ENCODE measurements at places on chromosomes 13 and 19.

GRCh38 chr19:35095667-35096368, 19.8 kb upstream of the FXYD3 start:
- no peak for DNase-seq

- DNase-seq = no peak
Measured at GRCh38 chr19:558770-559439, 13.5 kb upstream of the BSG start.

- DNase-seq = no peak
Measured at GRCh38 chr13:39530916-39531315, 72.1 kb downstream of the LHFPL6 start.

GRCh38 chr13:85430216-85430794, 368.9 kb downstream of the SLITRK6 start:
- no peak for DNase-seq

DNA sequence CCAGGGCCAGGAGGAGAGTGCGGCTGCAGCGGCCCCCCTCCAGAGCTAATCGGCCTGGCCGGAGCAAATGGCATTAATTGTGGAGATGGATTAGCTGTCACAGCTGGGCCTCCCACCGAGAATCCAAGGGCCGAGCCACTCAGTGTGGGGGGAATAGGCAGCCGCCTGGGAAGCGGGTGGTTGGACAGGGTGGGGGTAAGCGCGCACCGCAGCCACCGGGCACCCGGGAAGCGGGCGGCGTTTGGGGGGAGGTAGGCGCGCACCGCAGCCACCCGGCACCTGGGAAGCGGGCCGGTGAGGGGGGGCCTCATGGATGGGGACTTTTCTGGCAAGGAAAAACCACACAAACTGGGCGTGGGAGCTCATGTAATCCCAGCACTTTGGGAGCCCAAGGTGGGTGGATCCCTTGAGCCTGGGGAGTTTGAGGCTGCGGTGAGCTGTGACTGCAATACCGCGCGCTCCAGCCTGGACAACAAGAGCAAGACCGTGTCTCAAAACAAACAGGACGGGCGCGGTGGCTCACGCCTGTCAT, 9.7 kb downstream of the R3HDM4 start:
- no peak for DNase-seq

All from CD4-positive, alpha-beta memory T cell (primary cell).